ENCODE measurements at places on chromosomes 5 and 9. TPM values are rescaled to one million over a fixed set of nuclear protein-coding genes. Genes with fewer than 3 reads are reported as not detected.

DNA sequence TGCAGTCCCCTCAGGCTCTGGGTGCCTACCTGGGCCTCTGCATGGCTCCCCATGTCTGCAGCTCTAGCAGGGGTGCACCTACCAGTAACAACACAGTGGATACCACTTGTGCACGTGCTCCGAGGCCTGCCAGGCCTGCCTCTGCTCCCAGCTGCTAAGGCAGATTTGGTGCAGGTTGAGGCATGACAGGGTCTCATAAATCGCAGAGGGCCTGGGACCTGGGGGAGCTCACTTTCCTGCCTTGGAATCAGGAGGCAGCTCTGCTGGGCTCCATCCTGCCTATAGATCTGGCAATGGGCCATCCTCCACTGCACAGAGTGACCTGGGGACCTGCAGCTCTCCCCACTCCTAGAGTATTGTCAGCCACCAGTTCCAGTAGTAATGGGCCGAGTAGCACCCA lies 121.9 kb upstream of the CXCL14 start:
- DNase-seq, result no peak

GRCh38 chr9:132742821-132743311 lies 72.6 kb downstream of the GTF3C4 start:
- no peak for DNase-seq

PGM5 gene
- polyA plus RNA-seq, result 8.7 TPM

TMEM215 gene
- not detected for polyA plus RNA-seq

DNA sequence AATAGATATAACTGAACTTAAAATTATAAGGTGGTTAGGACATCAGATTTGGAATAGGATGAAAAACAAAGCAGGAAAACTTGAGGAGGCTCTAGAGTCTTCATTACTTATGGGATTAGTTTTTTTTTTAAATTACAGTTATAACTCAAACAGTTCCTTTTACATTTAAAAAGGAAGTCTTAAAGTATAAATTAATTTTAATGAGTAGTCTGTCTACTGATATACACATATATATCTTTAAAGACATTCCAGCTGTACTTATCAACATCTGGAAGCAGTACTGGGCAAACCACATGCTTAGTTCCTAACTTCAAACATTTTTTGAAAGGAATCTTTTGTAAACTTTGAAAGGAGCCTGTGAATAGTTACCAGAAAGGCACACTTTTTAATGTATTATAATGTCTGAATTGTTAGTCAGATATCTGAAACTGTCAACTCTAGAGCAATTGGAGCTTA lies 6.0 kb downstream of the ACTBL2 start:
- DNase-seq, result no peak

SHISAL2B gene
- polyA plus RNA-seq, result not detected

DNA sequence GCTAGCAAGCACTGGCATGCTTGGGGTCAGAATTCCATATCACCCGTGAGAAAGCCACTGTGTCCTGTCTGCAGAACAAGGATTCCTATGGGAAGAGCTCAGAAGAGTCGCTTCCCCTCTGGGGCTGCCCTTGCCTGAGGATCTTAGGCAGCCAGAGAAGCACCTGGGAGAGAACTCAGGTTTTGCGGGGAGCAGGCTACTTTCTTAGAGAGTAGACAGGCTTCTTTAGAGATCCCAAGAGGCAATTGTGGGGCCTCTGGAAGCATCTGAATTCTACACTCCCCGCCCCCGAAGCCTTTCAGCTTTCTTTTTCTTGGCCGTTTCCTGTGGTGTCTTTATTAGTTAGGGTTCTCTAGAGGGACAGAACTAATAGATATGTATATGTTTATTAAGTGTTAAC lies 40.9 kb downstream of the PHF2 start:
- no peak for DNase-seq

MAMDC2 gene
- polyA plus RNA-seq, result 35.8 TPM

PDLIM4 gene
- polyA plus RNA-seq, result 31.0 TPM

DNA sequence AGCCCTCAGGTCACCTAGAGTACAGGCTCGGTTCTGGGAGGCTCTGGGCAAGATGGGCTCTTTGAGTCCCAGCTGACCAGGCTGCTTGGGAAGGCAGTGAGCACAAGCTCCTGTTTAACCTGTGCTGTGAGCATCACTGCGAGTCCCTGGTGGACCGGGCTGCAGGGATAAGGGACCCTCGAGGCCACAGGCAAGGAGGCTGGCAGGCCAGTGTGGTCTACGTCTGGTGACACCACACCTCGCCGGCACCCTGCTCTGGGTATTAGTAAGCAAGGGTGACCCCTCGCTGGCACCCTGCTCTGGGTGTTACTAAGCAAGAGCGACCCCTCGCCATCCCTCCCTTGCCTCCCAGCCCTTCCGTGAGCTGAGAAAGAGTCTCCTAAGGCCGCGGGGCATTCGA lies 125.9 kb upstream of the FOXD4L5 start:
- no peak for DNase-seq

GRCh38 chr9:94445863-94446262 lies 109.0 kb upstream of the PCAT7 start:
- no peak for DNase-seq

WWC1 gene
- polyA plus RNA-seq, result 1.4 TPM

DNA sequence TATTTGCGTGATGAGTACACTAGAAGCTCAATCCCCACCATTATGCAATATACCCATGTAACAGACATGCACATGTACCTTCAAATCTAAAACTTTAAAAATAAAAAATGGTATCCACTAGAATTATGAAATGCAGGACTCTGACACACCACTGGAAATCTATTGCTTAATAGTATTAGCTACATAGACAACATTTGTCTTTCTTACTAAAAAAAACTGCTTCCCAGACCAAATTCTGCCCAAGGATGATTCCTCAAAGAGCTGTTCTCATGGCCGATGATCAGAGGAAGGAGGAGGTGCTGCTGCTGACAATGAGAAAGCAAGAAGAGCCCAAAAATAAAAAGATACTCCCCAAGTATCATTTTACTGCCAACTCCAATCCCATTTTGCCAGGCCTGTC lies 67.2 kb downstream of the TTC39B start:
- DNase-seq, result no peak

TPD52L3 gene
- polyA plus RNA-seq, result not detected

DNA sequence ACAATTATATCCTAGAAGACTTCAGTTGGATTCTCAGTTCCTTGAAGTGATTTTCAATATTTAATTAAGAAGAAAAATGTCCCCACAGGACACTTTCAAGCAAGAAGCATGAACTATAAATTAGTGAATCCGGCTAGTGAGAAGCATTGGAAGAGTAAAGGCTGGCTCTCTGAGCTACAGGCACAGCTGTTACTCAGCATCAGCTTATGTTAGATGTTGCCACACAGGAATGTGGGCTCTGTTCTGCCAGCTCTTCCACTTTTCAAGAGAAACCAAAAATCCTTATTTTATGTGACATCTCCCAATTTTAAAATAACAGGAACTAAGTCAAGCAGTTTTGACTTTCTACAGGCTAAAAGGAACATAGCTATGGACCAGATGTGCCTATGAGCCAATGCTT lies 14.9 kb downstream of the ZNF474 start:
- no peak for DNase-seq

DNA sequence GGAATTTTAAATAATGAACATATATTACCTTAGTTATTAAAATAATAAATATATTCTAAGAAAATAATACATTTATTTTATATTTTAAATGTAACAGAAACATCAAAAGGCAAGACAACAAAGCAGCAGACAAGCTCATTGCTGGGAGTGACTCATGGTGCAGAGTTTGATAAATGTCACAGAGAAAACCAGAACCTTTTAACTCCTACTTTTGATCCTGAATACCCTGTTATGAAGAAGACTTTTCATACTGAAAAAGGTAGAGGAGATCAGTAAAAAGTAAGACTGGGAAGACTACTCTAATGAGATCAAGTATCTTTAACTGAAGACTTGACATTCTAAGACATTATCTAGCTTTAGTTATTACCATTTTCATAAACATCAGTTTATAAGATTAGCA lies 99.0 kb upstream of the GNA14 start:
- DNase-seq, result no peak

- no peak for DNase-seq
Observed at GRCh38 chr9:132383462-132383883, 23.2 kb downstream of the TTF1 start.

NIPAL4 gene
- polyA plus RNA-seq, result 2.2 TPM

- no peak for DNase-seq
Observed at GRCh38 chr9:112110094-112110776, 64.9 kb downstream of the SUSD1 start.

DNA sequence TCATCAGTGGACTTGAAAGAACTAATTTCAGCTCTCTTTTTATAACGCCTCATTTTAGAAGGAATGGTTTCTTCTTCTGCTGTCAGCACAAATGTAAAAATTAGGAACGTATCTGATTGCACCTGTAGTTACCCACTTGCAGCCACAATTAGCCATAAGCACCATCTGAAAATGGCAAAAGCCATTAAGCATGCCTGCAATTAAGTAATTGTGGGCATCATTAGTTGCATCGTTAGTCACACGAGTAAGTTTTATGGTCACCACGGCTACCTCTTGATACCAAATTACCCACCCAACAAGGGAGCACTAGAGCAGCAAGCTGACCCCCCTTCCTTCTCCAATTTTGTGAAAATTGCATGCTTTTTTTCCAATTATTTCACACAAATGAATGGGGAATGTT lies 25.8 kb upstream of the SLC44A1 start:
- DNase-seq, result no peak

C9 gene
- polyA plus RNA-seq, result not detected

DNA sequence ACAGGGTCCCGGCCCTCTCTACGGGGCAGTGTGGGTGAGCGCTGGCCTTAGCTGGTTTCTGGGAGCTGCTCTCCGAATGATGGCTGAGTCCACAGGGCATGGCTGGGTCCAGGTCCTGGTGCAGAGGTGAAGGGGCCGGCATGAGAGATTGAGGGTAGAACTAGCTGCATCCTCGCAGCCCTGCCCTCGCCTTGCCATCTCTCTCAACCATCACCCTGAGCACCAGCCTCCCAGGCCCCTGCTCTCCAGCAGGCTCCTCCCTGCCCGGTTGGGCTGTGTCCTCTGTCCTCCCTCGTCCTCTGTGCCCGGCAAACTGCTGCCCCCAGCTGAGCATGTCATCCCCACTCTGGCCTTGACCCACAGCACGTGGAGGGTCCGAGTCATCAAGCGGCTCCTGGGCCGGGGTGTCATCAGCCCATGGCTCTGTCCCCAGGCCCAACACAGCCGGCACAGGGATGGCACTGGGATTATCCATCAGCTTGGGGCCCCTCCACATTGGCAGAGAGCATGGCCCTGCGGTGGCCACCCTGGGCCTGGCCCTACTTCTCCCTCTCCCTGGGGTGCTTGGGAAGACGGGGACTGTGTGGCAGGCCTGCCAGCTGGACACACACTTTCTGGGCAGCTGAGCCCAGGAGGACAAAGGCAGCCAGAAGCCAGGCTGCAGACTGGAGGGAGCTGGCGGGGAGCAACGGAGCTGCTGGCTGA lies 8.4 kb downstream of the FLT4 start:
- no peak for DNase-seq

GRCh38 chr9:96524764-96525163 lies 74.8 kb downstream of the HABP4 start:
- no peak for DNase-seq

- DNase-seq, result no peak
Observed at GRCh38 chr5:102481054-102481715, 17.6 kb downstream of the SLCO6A1 start.

DNA sequence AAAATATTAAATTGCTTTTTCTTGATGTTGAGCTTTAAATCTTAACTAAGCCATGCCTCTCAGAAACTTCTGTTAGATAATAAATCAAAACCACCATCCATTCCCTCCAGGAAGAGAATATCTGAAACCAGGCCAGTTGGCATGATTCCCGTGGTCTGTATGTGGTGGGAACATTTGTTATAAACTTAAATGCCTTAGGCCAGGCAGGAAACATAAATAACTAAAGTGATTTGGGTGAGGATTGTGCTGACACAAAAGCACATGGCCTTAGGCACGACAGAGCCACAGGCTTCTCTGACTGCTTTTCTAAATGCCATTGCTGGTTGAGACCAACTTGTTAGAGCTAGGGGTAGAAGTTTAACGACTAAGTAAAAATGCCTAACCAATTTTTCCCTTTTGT lies 255.9 kb downstream of the GABRG2 start:
- DNase-seq, result no peak

DNA sequence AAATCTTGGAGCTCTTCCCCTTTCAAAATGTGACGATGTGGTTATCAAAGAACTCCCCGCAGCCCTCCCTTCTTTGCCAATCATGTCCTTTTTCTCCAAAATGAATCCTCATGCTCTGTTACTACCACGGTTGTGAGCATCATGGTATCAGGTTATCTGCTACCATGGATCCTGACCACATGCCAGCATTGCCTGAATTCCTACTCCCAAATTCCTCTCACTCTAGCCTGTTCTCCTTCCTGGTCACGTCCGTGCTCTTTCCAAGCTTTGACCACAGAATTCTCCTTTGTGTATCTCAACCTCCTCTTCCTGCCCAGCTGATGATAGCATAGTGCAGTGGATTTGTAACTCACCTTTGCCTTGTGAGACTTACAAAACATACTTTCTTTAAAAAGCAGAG lies 59.5 kb upstream of the FBXL7 start:
- no peak for DNase-seq

PCDHA9 gene
- polyA plus RNA-seq, result 0.06 TPM

DNA sequence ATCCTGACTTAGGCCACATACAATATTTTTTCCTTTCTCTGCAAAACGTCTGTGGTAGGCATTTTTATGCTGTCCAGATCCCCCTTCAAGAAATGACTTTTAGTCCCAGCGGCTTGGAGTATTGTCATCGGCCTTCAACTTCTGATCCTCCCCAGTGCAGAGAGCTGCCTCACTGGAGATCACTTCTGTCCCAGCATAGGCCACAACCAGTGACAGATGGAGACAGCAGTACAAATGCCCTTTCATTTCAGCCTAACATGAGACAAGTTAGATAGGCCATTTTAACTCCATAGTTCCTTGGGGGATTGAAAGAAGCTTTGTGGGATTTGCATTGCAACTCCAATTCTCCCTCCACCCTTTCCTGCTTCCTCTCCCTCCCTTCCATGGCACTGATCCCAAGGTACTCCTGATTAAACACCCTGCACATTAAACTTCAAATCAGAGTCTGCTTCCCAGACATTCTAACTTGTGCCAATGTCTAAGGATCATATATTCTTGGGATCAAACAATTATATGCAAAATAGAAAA lies 3.2 kb upstream of the MAMDC2 start:
- no peak for DNase-seq

Data from BJ (cell line).